NCI-H2081 (cell line): ENCODE measurements at places on chromosomes 13 and 19.

- DNase-seq, result no peak
Observed at GRCh38 chr13:50991579-50992521, 82.3 kb downstream of the RNASEH2B start.

- no peak for DNase-seq
Observed at GRCh38 chr19:16375157-16375935, 50.7 kb downstream of the KLF2 start.

- no peak for DNase-seq
Observed at GRCh38 chr19:49155005-49155819, at the start of gene HRC. HRC (minus strand) TSS chr19:49155396; CDS start chr19:49155237, 159 bp downstream.

- DNase-seq, result no peak
Observed at GRCh38 chr19:7863157-7863970, 10.8 kb downstream of the PRR36 start.

DNA sequence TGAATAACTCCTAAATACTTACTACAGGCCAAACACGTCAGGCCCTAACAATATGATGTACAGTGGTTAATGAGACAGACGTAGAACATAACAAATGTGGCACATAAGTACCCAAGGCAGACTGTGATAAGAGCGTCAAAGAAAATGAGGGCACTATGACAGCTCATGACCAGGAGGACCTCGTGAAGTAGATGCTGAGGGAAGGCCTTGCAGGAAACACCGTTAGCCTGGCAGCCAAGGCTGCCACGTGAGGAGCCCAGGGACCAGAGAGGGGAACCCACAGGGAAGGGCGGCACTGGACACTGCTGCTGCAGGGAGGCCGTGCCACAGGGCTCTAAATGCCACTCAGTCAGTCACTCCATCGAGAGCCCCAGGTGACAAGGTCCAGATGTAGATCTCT, 5.7 kb downstream of the TUBGCP3 start:
- no peak for DNase-seq

- DNase-seq, result no peak
Observed at GRCh38 chr13:37090912-37091311, 14.6 kb downstream of the CSNK1A1L start.
